ENCODE measurements at places on chromosomes 1 and 21.

DNA sequence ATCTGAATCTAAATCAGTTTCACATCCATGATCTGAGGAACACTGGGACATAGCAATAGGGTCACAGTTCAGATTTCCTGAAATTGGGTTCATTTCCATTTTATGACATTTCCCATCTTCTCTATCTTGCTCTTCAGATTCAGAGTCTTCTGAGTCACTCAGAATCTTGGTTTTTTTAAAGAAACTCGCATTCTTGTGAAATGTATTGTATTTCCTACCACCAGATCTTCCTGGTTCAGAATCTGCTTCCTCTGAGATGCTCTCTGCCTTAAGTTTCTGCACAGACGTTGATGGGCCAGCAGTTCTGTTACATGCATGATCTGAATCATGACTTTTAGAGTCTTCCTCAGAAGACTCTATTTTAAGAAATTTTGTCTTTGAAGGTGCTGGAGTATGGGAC is 15.5 kb upstream of the PSMG1 start:
- DNase-seq = no peak

- peak; percentile 61 for DNase-seq
Observed at GRCh38 chr1:204480515-204480914, 14.1 kb downstream of the PIK3C2B start.

DNA sequence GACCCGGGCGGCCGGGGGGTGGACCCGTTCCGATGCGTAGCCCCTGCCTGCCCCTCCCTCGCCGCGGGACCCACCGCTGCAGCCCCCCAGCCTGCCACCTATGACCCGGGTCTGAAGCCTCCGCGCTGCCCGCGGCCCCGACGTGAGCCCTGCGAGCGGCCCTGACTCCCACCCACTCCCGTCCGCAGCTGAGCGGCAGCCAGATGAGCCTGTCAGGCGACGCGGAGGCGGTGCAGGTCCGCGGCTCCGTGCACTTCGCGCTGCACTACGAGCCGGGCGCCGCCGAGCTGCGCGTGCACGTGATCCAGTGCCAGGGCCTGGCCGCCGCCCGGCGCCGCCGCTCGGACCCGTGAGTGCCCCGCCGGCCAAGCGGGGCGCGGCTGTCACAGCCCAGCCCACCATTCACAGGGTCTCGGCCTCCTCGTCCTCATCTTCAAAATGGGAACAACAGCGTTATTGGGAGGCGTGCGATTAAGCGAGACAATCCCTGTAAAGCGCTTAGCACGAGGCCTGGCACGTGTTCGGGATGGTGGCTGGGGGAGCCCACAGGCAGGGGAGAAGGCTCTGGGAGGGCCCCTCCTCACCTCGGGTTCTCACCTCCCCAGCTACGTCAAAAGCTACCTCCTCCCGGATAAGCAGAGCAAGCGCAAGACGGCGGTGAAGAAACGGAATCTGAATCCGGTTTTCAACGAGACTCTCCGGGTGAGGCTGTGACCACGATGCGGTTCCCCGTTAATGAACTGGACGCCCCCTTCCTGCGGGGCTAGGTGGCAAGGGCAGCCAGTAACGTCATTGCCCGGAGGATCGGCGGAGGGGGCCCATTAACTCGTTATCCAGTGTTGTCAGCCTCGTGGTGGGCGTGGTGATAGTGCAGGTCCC is 8.2 kb downstream of the SYTL1 start:
- DNase-seq = no peak

- no peak for DNase-seq
Observed at GRCh38 chr1:215557504-215557903, 9.6 kb upstream of the KCTD3 start.

- DNase-seq = no peak
Observed at GRCh38 chr1:9200441-9200840, 34.1 kb upstream of the H6PD start.

GRCh38 chr21:25790122-25790877 is 55.5 kb downstream of the GABPA start:
- DNase-seq = no peak

DNA sequence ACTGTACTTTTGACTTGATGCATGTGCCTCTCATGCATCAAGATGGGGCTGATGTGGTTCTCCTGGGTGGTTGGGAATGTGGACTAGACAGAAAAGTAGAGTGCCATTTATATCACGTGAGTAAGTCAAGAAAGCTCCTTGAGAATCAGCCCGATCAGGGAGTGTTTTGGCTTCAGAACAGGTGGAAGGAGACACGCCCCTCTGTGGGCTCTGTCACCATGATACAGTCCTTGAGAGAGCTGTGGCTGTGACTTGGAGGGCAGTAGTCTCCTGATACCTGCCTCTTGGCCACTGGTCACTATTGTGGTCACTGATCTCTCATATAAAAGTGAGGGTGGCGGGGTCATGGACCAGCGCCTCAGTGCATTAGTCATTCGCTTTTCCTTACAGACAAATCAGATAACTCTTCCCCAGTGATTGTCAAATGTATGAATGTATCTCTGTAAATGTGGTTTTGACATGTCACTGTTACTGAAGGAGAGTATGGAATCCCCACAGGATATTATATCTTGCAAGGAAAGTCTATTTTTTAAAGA is 8.9 kb upstream of the C4BPB start:
- no peak for DNase-seq

GRCh38 chr1:18945401-18945849 is 11.1 kb downstream of the IFFO2 start:
- DNase-seq = no peak

DNA sequence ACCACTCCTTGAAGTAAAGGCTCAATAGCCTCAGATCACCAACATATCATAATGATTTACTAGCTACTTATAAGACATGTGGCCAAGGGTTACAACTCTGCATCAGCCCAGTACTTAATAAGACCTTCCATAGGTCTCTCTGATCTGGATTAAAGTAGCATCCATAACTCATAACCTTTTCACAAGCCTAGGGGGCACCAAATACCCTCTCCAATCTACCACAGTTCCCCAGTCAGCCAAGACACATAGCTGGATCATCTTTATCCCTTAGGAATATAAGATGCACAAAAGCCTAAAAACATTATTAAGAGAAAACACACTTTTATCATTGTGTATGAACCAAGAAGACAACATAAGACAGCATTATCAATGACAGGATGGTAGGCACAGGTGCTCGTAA is 22.1 kb downstream of the SSX2IP start:
- no peak for DNase-seq

- DNase-seq = no peak
Observed at GRCh38 chr1:81484284-81484683, 316.4 kb upstream of the ADGRL2 start.

DNA sequence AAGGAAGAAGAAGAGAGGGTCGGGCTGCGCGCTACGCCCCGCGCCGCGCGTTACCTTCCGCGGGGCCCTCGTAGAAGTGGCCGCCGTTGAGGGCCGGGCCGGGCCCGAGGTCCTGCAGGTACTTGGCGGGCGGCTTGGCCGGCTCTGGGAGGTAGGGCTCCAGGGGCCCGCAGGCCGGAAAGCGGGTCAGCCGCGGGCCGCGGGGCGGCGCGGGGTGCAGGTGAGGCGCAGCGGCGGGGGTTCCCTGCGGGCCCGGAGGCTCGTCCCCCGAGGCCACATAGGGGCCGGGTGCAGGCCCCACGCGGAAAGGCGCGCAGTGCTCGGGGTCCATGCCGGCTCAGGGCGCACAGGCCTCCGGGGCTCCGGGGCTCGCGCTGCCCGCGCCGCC is 196 bp downstream of the ALX3 start:
- no peak for DNase-seq

GRCh38 chr1:32063261-32063681 is 9.5 kb upstream of the TMEM39B start:
- peak; percentile 9 for DNase-seq

DNA sequence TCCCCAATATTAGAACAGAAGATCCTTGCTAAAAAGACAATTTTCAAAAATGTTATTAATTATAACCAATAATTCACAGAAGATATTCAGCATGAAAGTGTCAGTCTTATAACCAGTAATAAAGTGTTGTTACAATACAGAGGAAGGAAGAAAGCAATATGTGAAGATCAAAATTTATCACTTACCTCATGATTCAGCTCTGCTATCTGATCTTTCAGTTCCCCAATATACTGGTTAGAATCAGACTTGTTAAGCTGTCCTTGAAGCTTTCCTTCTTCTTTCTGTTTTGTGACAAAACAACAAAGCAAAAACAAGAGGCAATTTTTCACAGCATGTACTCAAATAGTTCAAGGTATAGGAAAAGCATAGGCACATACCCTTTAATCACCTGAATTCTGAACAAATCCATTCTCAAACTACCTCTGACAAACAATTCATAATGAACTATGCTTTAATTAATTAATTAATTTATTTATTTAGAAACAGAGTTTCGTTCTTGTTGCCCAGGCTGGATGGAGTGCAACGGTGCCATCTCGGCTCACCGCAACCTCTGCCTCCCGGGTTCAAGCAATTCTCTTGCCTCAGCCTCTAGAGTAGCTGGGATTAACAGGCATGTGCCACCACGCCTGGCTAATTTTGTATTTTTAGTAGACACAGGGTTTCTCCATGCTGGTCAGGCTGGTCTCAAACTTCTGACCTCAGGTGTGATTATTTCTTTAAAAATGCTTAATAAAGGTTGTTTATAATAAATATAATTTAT is 76.9 kb upstream of the GFI1 start:
- DNase-seq = peak; percentile 12

DNA sequence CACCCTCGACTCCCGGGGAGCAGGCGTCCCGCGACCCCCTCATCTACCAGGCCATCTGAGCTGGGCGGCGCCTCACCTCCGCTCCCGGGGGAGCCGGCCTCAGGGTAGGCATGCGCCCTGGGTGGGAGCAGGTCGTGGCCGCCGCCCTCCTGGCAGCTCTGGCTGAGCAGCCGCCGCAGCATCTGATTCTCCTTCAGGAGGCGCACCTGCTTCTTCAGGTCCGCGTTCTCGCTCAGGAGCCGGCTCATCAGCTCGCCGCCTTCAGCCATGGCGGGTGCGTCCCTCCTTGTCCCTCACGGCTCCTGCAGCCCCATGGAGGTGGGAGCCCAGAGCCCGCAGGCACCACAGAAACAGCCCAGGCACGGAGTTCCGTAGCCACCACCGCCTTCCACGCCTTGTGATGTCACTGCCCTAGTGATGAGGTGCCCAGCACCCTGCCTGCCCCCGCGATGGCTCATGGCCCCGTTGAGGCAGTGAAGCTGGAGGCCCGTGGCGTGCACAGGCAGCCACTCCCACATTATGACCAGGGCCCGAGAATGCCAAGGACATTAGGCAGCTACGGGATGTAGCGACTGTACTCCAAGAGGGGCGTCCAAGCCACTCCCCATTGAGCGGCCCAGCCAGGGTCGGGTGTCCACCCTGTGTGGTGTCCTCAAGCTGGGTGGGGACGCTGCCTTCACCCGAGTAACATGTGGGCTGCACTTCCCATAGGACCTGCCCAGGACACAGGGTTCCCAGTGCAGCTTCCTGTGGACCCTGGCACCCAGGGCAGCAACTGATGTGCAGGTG is 1.5 kb downstream of the SPATC1L start:
- DNase-seq = no peak

GRCh38 chr1:168514455-168514854 is 29.3 kb downstream of the XCL2 start:
- DNase-seq = no peak

DNA sequence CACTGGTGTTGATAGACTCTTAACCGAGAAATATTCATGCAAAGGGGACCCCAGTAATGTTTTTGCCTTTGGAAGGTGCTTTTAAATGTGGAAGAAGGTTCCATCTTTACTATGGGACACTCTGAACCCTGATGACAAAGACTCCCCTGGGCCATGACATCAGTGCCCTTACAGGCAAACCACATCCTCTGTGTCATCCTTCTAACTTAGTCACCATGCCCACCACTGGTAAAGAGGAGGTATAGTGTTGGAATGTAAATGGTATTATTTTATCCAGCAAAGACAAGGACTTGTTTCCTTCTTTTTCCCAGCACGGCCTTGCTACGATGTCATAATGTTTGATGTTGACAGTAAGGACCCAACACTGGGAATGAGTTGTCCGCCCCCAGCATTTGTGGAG is 12.6 kb downstream of the METTL13 start:
- no peak for DNase-seq

GRCh38 chr1:1211541-1212441 is 2.2 kb downstream of the TNFRSF4 start:
- no peak for DNase-seq

DNA sequence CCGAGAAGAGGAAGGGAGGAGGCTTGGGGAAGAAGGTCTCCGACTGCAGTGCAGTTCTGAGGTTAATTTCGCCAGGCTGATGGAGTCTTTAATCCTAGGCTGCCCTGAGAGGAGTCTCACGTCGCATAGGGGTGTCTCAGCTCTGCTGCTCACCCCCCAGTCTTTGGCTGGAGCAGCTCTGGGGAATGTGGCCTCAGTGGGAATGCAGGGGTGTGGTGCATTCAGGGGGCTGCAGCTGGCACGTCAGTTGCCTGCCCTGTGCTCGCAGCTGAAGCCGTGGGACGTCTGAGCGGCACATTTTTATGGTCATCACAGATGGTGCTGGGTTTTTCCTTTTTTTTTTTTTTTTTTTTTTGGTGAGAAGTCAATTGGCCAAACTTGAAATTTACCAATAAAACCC is 38.2 kb downstream of the ACTN2 start:
- no peak for DNase-seq

- peak; percentile 11 for DNase-seq
Observed at GRCh38 chr1:167805041-167805556, 83.3 kb downstream of the MPZL1 start.

GRCh38 chr21:32499249-32500055 is 85.9 kb downstream of the TCP10L start:
- DNase-seq = no peak

DNA sequence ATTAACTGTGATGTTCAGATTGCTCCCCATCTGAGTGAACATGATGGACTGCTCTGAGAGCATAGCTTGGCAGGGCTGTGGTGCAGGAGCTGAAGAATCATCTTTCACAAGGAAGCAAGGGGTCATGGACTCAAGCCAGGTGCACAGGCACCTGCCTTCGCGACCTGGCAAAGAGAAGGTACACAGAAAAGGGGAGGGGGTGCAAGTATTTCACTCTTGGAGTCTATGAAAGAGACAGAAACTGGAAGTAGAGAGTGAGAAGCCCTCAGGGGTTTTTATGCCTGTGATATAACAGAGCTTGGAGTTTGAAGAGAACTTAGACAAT is 232.6 kb upstream of the PLXNA2 start:
- no peak for DNase-seq

GRCh38 chr1:96978444-96978843 is 256.9 kb downstream of the PTBP2 start:
- DNase-seq = no peak

- no peak for DNase-seq
Observed at GRCh38 chr1:19644681-19645410, 735 bp downstream of the NBL1 start.

- DNase-seq = no peak
Observed at GRCh38 chr1:26574719-26575251, 45.2 kb downstream of the RPS6KA1 start.

All from naive B cell (primary cell).